ENCODE measurements at places on chromosomes 1 and 21.

DNA sequence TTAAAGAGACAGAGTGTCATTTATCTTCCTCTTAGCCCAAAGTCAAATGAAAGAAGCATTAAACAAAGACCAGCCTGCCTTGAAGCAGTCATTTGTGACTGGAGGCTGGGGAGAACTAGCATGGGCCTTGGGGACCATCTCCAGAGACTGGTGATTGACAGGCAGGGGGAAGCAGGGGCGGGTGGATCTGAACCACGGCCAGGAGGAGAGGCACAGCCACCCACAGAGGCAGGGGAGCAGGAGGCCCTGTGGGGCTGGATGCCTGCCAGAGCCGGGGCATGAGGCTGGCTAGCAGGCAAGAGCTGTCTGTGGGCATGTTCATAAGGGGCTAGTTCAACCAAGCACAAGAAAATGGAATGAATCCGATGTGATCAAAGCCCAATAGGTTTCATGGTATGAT lies 73.9 kb downstream of the PLXNA2 start:
- DNase-seq = no peak

DNA sequence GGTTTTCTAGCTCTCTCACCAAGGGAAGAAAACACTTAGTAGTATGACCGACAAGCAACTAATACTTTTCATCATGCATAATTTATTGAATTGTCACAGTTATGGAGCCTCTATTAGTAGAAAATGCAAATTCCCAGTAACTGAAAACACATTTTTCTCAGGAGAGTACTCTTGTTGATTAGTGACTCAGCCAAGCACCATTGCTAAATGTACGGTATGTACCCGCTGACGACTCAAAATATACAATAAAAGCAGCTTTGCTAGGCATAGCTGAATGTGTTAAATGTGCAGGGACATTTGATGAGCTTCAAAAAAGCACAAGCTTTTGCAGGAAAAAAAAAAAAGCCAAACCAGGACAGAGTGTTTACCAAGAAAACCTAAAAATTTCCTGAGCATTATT lies 63.9 kb downstream of the WDR64 start:
- no peak for DNase-seq

DNA sequence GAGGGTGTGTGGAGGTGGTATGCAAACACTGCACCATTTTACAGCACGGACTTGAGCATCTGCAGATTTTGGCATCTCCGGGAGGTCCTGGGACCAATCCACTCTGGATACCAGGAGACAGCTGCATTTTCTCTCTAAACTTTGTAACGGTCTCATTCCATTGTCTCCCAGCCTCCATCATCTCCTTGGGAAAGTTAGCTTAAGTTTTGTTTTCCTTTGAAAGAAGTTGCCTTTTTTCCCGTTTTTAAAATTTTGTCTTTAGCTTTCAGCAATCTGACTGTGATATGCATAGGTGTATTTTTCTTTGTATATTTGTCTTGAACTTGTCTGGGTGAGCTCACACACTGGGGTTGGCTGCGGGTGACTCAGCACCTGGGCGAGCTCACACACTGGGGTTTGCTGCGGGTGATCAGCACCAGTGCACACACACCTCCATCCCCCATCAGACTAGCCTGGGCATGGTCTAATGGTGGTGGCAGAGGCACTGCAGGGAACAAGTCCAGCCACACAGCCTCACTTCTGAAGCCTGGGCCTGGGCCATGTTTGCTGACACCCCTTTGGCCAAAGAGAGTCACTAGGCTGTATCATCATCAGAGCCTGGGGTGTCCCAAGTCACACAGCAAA lies 32.1 kb upstream of the COL18A1 start:
- no peak for DNase-seq

DNA sequence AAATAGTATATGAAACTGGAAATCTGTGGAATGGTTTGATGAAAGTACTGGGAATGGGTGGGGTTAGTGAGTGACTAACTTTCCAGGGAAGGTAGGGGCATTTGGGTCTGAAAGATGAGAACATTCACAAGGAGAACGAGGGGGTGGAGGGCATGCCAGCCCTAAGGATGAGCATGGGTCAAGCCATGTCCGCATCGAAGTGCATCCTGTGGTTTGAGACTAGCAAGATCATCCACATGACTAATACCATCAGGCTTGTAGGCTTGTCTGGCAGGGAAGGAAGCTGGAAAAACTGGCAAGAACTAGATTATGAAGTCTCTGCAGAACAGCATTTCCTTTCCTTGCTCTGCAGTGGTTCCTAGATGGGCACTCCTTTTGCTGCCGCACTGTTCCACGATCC lies 70.4 kb upstream of the UBE2U start:
- no peak for DNase-seq

DNA sequence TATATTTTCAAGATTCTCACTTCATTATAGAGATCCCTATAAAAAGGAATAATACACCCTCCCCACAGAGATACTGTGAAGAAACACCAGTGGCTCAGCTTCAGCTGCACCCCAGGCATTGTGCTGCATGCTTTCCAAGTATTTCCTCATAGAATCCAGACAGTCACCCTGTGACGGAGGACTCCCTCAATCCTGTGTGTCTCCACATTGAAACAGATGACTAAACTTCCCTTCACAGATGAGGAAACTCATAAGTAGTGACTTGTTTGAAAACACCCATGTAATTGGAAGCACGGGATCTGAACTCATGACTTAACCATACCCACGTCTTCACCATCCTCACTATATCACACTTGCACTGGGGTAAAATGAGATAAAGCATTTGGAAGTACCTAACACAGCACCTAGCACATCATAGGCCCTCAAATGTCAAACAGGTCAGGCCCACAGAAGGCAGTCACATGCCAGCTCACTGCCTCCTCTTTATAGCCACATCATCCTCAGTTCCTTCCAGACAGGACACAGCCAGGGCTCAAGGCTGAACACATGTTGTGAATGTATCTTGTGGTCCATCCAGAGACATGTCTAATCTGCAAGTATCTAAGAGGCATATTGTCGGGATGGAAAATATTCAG lies 55.2 kb downstream of the GPR161 start:
- no peak for DNase-seq

- DNase-seq = no peak
These were observed 5.9 kb upstream of the SERINC2 start for GRCh38 chr1:31407029-31407626.

GRCh38 chr21:34881421-34881820 lies 167.7 kb downstream of the RUNX1 start:
- DNase-seq = no peak

DNA sequence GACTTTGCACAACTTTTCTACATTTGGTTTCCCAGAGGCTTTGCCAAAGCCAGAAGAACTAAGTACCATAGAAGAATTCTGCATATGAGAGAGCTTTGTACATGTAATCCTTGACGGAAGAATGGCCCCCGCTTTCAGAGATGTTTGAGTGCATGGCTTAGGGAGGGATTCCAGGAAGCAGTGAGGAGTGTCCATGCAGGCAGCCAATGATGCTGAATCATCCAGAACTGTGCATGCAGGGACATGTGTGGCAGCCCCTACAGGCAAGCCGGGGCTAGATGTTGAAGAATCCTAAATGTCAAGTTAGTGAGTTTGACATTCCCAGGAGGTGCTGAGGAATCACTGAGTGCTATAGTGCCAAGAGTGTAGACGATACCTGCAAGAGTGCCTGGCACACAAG lies 9.9 kb upstream of the HAO2 start:
- DNase-seq = no peak

Measured in stimulated activated CD8-positive, alpha-beta memory T cell treated with anti-CD3 and anti-CD28 coated beads, Interleukin-15, amount 100 ng/mL, for 24 hours (primary cell).